ENCODE measurements at places on chromosomes 4 and X.

DNA sequence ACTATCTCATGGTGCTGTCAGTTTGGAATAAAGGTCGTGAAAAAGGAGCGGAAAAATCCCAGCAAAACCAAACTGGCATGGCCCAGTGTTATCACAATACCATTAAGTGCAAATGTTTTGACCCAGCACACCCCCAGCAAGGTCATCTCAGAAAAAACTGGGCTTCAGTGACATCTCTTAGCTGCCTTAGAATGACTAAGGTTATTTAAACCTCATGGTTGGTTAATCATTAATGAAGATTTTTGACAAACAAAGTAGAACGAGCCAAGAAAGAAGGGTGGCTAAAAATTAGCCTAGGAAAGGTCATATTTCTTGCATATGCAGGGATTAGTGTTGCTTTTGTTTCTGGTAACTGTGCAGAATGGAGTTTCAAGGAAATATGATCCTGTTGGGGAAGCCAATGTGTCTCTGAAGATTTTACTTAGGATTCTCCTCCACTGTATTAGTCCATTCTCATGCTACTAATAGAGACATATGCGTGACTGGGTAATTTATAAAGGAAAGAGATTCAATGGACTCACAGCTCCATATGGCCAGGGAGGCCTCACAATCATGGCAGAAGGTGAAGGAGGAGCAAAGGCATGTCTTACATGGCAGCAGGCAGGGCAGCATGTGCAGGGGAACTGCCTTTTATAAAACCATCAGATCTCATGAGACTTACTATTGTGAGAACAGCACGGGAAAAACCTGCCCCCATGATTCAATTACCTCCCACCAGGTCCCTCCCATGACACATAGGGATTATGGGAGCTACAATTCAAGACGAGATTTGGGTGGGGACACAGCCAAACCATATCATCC is 83.5 kb downstream of the CHRNA9 start:
- DNase-seq = no peak

DNA sequence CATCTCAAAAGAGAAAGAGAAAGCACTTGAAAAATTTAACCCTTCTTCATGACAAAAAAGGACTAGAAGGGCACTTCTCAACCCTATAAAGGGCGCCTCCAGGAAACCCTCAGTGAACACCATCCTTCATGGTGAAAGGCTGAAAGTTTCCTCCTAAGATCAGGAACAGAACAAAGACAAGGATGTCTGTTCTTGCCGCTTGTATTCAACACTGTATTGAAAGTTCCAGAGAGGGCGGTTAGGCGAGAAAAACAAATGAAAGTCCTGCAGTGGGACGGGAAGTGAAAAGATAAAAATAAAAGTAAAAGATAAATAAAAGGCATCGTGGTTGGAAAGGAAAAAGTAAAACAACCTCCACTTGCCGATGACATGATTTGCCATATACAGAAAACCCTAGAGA is 50.9 kb downstream of the RNF212 start:
- DNase-seq = no peak

GRCh38 chrX:153357877-153358276 is 23.9 kb downstream of the ZNF275 start:
- DNase-seq = no peak

- DNase-seq = no peak
Measured at GRCh38 chr4:1594871-1595788, 89.0 kb downstream of the FAM53A start.

DNA sequence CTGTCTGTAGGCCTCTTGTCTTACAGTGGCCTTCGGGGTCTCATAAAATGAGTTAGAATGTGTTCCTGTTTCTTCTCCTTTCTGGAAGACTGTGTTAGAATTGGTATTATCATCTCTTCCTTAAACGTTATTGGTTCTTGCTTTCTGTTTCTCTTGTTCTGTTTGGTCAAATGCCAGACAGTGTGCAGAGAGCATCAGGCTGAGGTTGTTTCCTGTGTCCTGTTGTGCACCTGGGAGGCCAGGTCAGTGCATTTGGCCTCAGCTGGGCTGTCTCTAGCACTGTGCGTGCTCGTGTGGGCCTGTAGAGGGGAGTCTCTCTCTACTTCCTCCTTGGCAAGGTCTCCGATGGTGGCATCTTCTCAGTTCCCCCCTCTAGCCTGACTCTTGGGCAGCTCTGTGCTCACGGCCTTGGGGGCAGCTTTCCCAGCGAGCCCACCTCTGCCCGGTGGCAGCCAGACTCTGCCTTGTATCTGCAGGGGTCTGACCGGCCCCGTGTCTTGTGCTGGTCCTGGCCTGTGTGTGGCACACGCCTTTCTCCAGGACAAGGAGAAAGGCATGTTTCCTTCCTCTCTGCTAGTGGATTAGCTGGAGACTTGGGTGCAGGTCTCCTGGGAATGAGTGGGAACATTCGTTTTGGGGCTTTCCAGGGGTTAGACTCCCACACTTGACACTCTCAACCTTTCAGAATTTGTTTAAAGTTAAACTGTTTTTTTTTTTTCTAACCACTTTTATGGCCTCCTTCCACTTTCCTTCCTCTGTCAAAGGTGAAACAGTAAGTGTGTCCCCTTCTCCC is 62.3 kb downstream of the FAM193A start:
- DNase-seq = no peak

- no peak for DNase-seq
Measured at GRCh38 chr4:32824336-32824735, 2104.2 kb downstream of the PCDH7 start.

- no peak for DNase-seq
Measured at GRCh38 chr4:73681776-73682175, 58.6 kb upstream of the CXCL8 start.

- no peak for DNase-seq
Measured at GRCh38 chrX:132216806-132217202, 2.4 kb downstream of the RAP2C start.

GRCh38 chrX:39176105-39176504 is 374.8 kb downstream of the MID1IP1 start:
- DNase-seq = no peak

- no peak for DNase-seq
Measured at GRCh38 chr4:17241835-17242234, 270.1 kb downstream of the QDPR start.

- no peak for DNase-seq
Measured at GRCh38 chr4:153362184-153362583, 17.7 kb downstream of the MND1 start.

DNA sequence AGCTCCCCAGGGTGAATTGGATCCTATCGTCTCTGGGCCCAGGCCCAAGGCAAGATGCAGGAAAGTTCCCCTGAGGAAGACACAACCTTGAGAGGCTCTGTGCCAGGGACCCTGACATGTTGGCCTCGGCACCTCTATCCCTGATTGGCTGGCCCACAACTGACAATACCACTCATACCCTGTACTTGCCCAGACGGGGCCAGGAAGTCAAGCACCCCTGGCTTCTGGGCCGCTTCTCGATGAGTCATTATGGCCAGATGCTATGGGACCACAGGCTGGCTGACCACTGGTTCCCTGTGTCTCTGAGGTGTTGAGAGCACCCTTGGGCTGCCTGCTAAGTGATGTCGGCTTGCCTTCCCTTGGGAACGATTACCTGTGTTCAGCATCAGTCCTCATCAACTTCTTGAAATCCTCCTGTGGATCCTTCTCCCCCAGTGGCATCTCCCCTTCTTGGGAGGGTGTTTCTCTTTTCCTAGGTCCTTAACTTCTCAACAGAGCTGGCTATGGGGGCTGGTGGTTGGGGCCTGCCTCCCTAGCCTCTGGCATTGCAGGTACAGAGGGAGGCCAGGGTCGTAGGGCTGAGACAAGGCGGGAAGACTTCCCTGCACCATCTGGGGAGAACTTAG is 54.5 kb upstream of the MAMLD1 start:
- DNase-seq = no peak

DNA sequence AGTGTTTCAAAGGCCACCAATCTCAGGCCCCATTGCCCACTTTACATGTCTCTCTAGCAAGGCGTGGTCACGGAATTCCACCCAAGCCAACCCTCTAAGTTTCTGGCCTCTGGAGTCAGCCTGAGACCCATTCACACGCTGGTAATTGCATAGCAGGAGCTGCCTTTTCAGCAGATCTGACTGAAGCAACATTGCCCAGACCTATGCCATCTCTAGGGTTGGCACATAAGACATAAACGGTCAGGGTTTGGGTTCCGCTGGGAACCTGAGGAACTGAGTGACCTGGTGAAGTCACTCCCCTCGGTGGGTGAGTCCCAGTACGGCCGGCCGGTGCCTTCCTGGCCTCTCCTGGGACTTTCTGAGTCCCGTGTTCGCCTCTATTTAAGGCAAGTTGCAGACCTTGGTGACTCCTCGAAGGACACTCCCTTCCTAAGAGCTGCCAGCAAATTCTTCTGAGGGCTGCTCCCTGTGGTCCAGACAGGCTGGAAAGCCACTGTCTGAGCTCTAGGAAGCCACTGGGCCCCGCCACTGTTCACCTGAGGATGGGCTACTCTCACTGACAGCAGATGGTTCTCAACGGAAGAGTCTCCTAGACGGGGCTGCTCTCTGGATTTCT is 15.9 kb downstream of the CTAG1A start:
- no peak for DNase-seq

- no peak for DNase-seq
Measured at GRCh38 chr4:149928507-149928906, 112.9 kb upstream of the IQCM start.

GRCh38 chrX:29461039-29461438 is 754.3 kb upstream of the MAGEB2 start:
- no peak for DNase-seq

DNA sequence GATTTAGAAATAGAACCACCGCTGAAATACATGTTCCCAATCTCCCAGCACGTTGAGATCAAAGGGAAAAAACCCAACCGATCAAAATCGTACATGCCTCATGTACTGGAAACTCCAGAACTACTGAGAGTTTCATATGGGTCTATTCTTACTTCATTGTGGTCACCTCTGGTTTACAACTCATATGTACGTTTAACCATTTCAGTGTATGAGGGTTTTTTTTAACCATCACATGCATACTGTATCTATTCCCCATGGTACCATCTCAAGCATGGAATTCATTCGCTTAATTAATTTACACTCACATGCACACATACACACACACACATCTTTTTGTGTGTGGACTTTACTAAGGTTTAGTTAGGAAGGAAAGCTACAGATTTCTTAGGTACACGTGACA is 46.0 kb upstream of the CLNK start:
- no peak for DNase-seq

DNA sequence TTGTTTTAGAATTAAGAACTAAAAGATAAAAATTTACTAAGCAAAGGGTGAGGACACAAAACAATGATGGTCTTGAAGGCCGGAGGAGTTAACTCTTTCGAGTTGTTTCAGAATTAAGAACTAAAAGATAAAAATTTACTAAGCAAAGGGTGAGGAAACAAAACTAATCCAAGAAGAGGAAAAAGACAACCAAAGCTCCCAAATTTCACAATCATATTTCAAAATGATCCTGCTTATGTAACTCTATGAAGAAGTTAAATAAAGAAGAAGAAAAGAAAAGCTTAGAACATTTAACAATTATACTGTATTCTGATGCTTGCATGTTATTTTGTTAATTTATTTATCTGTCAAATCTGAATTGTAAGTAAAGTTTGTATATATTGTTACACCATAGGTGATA is 154.8 kb upstream of the SLIT2 start:
- no peak for DNase-seq

DNA sequence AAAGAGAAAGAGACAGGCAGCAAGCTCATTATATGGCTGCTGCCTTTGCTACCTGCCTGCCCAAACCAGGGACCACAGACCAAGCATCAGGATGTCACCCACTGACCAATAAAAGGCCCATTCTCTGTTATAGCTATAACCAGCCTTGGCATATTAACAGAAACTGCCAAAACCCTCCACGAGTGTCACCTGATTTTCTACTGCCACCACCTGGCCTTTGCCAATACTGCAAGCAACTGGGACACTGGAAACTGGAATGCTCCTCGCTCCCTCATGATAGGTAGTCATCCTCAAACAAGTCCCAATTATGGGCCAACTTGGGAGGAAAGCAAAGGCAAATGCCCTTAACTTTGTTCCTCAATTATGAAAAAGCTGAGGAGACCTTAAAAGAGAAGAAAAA is 76.0 kb downstream of the SPIN4 start:
- no peak for DNase-seq

- DNase-seq = no peak
Measured at GRCh38 chr4:65791812-65792308, 121.6 kb upstream of the EPHA5 start.

DNA sequence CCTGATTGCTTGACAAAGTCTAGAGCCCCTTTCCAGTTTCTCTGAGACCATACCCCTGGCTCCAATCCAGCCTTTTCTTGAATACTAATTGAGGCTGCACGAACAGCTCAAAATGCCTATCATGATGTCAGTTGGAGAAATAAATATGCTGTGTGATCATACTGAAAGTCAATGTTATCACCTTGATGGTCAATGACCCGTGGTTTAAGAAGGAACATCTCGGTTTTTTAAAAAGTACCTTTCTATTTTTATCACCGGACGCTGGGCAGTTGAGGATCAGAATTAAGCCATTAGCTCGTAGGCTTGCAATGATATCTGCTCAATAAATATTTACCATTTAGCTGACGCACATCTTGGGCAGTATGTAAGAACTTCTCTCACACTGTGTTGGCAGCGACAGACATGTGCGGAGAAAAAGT is 852 bp upstream of the WDR44 start:
- DNase-seq = no peak
